CMK (cell line): ENCODE measurements at places on chromosomes 13 and 19.
A peak's percentile ranks its signal among the peaks of the same experiment; 100 is the strongest.

DNA sequence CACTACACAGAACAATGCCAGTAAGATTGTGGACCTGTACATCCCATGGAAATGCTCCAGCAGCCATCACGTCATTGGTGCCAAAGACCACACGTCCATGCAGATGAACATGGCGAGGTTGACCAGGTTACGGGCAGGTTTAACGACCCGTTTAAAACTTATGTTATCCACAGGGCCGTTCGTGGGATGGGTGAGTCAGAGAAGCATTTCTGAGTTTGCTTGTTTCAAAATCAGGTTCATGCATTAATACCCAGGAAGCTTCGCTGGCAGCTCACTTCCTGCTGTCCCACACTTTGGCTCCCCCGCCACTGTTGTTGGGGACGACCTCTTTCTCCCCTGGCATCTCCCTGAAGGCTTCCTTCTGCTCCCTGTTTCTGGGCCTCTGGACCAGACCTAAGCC is 194.1 kb downstream of the USP12 start:
- DNase-seq: no peak

GRCh38 chr19:56953470-56953869 is 112.9 kb upstream of the PEG3 start:
- no peak for DNase-seq

GRCh38 chr13:30088312-30088855 is 219.0 kb downstream of the KATNAL1 start:
- peak; percentile 21 for DNase-seq

GRCh38 chr13:112392719-112393118 is 16.6 kb downstream of the SPACA7 start:
- DNase-seq: no peak

DNA sequence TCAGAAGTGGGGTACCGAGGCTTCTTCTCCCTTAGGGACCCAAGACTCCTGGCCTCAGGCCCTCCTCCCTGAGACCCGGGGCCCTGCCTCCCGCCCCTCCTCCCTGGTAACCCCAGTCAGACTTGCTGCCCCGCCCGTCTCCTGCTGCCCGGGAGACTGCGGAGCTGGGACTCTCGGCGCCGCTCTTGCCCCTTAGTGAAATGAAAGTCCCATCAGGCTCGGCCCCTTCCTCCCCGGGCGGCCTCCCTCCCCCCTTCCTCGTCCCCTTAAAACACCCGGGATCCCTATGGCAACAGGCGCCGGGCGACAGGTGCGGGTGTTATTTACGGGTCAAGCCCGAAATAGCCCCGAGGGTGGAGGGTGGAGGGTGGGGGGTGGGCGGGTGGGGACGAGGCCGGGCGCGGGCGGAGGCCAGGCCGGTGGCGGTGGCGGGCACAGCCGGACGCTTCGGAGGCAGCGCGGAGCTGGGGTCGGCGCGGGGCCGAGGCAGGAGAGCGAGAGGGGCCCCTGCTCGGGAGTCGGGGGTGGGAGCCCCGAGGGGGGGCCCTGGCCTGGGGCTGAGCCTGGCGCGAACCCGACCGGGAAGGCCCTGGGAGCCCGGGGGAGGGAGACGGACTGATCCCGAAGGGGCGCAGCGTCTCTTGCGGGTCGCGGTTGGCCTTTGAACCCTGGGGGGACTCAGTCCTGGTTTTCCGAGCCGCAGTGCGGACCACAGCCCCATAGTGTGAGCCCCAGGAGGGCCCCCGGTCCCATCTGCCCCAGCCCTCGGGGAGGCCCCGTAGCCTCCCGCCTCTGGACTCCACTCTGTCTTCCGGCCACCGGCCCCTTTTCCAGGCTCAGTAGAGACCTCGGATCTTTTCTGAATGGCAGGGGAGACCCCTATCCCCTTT is at the start of gene CACNG6:
Gene CACNG6 (plus strand): TSS at position 414 of the 890 bp plus-strand sequence. CDS start 1,241 bp downstream, outside the sequence.
- DNase-seq: no peak

DNA sequence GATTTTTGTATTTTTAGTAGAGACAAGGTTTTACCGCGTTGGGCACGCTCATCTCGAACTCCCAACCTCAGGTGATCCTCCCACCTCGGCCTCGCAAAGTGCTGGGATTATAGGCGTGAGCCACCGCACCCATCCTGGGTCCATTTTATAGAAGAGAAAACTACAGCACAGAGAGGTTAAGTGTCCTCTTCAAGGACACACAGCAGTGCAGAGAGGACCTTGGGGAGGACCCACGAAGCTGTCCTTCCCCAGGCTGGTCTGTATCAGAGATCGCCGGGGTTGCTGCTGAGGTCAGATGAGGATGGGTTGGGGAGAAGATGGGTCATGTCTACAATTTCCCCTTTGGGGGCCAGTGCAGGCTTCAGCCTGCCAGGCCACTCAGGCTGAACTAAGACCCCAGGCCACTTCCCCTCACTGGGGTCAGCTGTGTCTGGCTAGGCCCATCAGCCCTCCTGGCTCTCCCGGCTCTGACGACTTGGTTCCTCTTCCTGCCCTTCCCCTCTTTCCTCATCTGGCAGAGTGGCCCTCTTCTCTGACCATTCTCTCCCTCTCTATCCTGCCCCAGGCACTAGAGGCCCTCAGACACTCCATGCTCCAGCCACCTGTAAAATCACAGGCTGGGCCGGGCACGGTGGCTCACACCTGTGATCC is 9.6 kb downstream of the MYO1F start:
- DNase-seq: no peak

GRCh38 chr13:75875450-75875849 is 239.3 kb downstream of the LMO7 start:
- DNase-seq: no peak

DNA sequence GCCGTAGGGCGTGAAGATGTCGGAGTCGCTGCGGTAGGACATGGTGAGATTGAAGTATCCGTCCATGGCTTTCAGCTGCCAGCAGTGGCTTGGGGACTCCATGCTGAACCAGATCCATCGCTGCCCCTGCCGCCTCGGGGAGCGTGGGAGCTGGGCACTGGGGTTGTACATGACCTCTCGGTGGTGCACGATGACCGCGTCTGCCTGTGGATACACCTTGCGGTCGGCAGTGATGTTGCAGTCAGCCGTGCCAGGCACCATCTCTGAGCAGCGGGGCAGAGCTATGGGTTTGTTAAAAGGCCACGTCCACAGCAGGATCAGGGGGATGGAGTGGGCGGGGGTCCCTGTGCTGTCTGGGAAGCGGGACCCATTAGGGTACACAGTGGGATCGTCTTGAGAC is 7.4 kb downstream of the FUT6 start:
- DNase-seq: no peak

GRCh38 chr13:39038569-39039030 is 344 bp downstream of the NHLRC3 start:
- DNase-seq: no peak

DNA sequence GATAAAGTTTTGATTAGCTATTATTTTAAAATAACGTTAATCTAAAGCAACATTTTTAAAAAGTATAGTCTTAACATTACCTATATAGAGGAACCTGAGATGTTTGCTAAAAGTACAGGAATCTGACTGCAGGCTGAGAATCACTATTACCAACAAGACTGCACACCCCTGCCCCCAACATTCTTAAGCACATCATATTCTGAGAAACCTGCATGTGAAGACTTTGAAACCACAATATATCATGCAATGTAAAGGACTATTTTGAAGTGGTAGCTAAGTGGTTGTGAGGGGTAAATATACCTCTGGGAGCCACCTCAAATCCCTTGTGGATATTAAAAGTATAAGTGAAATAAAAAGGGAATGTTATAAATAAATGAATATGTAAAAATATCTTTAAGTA is 119.0 kb upstream of the KLF12 start:
- DNase-seq: no peak

DNA sequence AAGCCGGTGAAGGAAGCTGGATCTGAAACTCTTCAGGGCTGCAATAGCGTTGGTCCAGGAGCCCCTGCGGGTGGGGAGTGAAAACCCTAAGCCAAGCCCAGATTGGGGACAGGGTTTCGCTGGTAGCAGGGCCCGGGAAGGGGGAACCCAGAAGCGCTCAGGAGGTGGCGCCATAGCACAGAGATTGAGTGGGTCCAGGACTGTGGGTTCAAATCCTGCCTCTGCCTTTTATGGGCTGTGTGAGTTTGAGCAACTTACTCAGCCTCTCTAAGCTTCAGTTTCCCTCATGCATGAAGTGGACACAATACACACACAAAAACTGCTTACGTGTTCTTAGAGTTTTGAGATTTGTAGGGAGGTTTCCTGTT is 8.3 kb upstream of the SYCN start:
- no peak for DNase-seq

DNA sequence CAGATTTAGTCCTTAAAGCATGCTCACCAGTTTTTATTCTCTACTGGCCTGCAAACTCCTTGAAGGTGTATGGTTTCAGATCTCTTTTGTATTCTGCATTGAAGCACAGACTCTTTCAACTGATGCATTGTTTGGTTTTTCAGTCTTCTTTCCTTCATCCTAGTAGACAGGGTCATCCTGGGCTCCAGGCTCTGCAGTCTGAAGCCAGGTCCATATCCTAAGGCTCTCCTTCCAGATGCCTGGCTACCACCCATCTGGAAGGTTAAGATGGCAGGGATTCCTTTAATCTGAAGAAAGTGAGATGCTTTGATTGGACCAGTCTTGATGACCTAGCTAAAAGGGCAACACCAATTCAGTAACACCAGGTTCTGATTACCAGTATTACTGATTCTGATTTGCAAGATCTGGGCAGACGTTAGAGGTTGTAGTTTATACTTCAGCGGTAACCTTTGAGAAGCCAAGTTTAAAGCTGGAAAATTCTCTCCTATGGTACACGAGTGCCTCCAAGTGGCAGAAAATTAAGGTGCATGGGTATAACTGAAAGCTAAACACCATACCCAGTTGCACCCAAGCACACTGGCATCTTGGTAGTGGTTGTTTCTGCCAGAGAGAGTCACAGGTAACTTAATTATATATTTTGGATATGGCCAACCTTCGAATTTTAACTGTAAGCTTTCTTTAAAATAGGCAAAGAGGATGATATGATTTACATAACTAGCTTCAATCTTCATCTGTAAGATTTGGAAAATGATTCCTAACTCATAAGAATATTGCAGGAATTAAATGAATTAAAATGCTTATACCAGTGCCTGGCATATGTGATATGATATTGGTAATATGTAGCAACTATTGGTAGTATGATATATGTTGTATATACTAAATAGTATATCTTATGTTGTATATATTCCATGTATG is 1651.9 kb upstream of the MIR17HG start:
- peak; percentile 49 for DNase-seq

GRCh38 chr13:33932769-33933406 is 114.9 kb downstream of the RFC3 start:
- no peak for DNase-seq

- DNase-seq: no peak
These were observed 71.1 kb upstream of the RGCC start for GRCh38 chr13:41386211-41386610.

- no peak for DNase-seq
These were observed 6.3 kb downstream of the SYDE1 start for GRCh38 chr19:15113245-15114152.

DNA sequence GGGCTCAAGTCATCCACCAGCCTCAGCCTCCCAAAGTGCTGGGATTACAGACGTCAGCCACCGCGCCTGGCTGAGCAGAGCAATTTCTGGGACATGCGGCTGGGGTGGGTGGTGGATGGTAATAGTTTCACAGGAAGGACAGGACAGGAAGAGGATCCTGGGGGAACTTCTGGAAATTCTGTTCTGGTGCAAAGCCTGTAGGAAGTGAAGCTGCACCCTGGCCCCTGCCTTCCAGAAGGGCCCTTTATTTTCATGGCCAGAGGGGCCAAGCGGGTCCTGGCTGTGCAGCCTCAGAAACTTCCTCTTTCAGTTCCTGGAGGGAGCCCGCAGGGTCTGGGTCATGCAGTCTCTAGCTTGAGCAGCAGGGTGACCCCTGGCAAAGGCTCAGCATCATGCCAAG is 15.7 kb downstream of the FEM1A start:
- no peak for DNase-seq

- no peak for DNase-seq
These were observed 11.3 kb downstream of the EPS8L1 start for GRCh38 chr19:55086730-55087541.

- DNase-seq: no peak
These were observed 131.5 kb upstream of the USP29 start for GRCh38 chr19:56988299-56988698.

DNA sequence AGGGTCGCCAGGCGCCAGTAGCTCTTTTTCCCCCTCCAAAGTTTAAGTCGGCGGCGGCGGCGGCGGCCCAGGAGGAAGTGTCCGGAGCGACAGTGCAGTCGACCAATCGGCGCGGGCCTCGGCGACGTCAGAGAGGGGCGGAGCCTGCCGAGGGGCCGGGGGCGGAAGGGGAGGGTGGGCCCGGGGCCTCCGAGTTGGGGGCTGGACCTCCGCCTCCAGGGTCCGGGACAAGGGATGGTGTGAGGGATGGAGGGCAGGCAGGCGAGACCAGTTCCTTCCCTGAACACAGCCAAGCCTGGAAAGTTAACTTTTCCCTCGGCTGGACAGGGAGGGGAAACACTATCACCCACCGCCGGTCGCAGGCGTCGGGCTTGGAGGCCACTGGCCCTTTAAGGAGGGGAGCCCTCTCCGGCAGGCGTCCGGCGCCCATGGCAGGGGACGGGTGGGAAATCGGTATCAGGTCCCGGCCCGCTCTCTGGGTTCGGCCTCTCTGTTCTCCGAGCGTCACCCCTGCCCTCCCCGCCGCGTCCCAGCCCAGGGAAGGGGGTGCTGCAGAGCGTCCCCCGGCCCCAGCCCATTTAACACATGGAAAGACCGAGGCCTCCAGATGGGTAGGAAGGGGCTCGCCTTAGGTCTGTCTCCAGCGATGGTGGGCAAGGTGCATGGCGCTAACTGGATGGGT is at the start of gene PRKD2:
Gene PRKD2 (minus strand): TSS at position 81 of the 682 bp plus-strand sequence. CDS start 744 bp downstream, outside the sequence.
- DNase-seq: no peak

GRCh38 chr13:57630661-57631595 is 616 bp upstream of the PCDH17 start:
- DNase-seq: no peak

- DNase-seq: no peak
These were observed 156.1 kb downstream of the IRS2 start for GRCh38 chr13:109630271-109630670.

DNA sequence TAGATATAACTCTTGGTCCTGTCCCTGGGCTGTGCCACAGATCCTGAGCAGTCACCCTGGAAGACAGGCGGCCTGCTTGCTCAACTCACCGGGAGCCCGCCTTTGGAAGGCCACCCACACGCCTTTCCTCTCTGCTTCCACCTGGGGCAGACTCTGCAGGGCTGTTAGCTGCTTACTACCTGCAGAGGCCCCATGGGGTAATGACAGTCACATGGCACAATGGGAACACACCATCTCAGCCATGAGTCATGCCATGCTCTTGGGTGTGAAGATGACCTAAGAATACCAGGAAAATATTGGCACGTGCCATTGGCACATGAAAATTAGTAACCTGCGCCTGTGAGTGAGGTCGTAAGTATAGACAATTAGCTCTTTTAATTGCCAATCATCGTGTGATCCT is 108.6 kb downstream of the COL4A2 start:
- no peak for DNase-seq

- DNase-seq: no peak
These were observed 299.2 kb upstream of the DACH1 start for GRCh38 chr13:72166102-72166650.

- no peak for DNase-seq
These were observed 142.0 kb downstream of the ZNF737 start for GRCh38 chr19:20423381-20424197.
